ENCODE measurements at places on chromosomes 4 and X.

DNA sequence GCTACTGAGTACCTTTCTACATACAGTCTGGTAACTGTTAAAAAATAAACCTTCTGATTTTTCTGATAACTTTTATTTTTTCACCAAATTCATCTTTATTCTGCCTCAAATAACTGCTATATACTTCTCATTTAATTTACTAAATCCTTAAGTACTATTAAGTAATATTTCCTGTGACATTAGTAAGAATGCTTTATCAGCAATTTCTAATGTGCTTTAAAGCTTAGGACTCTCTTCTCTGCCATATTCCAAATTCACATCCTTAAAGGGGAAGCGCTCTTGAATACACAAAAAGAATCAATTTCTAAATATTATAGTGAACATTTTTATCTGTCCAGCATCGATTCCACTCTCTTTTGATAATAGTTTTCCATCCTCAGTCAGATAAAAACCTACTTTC lies 81.1 kb downstream of the DCAF8L2 start:
- DNase-seq, result no peak

DNA sequence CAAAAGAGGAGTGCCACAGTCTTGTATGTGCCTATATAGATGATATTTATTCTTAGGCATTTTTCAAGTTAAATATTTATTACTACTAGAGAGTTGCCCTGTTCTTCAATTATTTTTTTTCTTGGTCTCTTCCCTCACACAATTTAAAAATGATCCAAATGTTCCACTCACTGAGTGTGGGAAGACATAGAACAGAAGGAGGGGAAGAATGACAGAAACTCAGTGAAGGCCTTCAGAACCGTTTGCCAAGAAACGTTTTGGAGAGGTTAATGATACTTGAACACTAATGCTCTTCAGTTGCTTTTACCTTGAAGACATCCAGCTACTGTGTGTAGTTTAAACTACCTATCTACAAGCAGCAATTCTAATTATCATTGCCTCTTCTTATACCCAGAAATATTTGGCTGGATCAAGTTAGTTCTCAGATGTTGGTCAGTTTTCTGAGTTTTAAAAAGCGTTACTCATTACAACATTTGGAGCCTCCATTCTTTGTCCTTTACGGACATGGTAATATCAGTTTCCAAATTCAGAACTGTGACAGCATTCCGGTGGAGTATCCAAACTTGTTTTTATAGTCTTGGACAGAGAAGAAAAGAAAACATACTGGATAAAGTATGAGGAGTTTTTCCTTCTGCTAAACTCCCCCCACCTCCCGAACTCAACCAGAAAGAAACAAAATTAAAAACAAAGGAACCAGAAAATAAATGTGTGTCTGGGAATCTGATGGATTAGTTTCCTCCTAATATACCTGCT lies 389.7 kb downstream of the SPRY1 start:
- DNase-seq, result no peak

- no peak for DNase-seq
Measured at GRCh38 chr4:84502333-84502954, 3.4 kb upstream of the NKX6-1 start.

- no peak for DNase-seq
Measured at GRCh38 chrX:16931371-16931770, 15.1 kb upstream of the REPS2 start.

DNA sequence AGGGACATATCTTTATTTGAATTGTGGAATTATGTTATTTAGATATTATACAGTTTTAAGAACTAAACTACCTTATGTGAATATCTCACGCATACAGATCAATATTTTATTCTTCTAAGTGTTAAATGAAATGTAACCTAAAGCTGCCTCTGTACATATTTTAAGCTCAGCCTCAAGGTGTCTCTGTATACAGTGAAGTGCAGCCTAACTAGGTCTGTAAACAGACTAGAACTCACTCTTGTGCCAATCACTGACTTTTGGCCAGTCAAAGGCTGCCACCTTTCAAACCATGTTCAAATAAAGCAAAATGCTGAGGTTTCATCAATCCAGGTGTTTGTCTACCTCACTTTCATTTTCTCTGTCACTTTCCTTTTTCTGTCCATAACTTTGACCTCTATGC lies 1074.5 kb upstream of the PRKX start:
- DNase-seq, result no peak

DNA sequence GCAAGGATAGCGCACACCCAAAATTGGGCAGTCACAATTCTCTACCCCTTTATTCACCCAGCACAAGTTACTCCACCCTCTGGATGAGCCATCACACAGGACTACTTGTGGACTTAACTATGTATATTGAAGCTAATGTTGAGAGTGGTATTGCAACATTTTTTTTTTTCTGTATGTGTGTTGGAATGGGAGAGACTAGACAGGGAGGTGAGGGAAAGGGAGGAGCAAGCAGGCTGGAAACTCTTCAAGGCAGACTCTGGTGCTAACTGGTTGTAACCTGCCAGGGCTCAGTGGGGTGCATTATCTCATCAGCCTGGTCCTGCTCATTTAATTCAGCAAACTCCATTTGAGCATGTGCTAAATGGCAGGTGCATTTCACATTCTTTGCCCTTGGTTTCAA lies 18.4 kb upstream of the CWH43 start:
- no peak for DNase-seq

DNA sequence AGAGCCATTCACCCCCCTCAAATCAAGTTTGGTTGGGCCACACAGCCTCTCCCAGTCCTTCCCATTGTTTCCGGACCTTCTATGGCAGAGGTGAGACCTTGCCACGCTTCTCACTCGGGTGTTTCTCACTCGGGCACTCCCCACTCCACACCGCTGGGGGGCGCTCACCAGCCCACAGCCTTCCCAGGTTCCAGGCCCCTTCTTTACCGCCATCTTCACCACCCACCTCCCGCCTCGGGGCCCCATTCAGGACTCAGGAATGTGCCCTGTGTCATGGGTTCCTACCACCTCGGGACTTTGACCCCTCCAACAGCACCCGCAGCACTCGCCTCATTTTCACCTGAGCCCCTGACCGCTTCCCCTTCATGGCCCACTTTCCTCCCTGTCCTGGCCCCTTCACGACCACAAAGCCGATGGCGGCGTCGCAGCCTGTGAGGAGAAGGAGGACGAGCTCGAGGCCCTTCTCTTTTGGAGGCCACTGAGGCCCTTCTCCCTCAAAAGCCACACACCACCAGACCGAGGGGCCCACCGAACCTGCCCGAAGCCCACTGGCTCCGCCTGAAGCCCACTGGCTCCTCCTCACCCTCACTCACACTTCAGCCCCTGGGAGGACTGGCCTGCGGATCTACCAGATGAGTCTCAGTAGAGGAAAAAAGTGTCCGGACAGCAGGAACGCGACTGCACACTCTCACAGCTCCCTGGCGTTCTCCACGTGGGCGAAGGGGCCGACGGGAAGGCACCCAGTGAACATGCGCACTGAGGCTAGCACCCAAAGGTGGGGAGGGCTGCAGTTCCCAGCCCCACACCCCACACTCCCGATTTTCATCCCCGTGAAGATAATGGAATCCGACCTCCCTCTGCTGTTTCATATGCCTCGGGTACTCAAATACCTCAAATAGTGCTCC lies at the start of gene PAGE1:
Gene PAGE1, minus strand, starts transcription at position 709 of the 905 bp plus-strand sequence. CDS start 1,214 bp downstream, outside the sequence.
- no peak for DNase-seq

DNA sequence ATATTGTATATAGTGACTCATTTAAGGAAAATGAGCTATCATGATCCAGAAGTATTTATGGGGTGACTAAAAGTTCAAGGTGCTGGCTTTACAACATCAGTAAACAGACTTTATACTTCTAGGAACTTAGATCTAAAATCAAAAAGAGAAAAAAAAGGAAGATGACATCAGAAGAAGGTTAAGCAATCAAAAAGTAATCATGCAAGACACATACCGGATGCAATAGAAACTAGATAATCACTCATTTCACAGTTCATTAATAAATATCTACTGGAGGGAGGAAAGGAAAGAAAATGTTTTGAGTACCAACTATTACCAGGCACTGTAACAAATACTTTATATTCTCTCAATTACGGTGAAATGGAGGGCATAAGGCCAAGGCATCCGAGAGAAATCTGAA lies 276.4 kb downstream of the SPRY1 start:
- DNase-seq, result no peak

GRCh38 chrX:130028196-130028595 lies 45.8 kb downstream of the BCORL1 start:
- no peak for DNase-seq

- DNase-seq, result no peak
Measured at GRCh38 chr4:83065266-83065665, 30.3 kb downstream of the COPS4 start.

- no peak for DNase-seq
Measured at GRCh38 chr4:54254915-54255246, 25.8 kb downstream of the PDGFRA start.

- DNase-seq, result no peak
Measured at GRCh38 chrX:68574240-68574639, 73.2 kb upstream of the STARD8 start.

GRCh38 chr4:59987289-59987688 lies 1212.8 kb upstream of the ADGRL3 start:
- no peak for DNase-seq

DNA sequence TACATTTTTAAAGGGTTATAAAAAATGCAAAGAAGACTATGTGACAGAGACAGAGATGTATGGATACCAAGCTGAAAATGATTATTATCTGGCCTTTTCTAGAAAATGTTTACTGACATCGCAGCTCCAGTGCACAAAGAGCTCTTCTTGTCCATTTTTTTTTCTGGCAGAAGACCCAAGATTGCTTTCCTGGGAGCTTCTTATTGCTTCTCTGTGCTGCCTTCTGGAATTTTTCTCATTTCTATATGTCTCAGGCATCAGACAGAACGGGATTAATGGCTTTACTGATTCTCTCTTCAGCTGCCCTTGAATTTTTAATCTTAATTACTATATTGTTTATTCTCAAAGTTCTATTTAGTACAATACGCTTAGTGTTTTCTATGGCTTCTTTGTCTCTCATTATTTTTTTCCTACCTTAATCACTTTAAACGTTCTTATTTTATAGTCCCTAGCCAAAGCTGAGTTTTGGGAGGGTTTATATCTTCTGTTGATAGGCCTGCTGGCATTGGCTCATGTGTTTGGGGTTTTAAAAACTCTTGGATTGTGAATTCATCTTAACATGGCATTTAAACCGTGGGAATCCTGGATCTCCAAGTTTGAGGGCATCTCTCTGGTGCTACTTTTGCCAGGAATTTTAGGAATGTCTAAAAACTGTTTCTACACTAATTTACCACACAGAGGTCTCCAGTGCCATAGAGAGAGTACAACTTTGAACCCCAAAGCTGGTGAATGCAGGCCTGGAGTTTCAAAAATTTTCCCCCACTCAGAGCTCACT lies 138.9 kb upstream of the LNX1 start:
- DNase-seq, result no peak

DNA sequence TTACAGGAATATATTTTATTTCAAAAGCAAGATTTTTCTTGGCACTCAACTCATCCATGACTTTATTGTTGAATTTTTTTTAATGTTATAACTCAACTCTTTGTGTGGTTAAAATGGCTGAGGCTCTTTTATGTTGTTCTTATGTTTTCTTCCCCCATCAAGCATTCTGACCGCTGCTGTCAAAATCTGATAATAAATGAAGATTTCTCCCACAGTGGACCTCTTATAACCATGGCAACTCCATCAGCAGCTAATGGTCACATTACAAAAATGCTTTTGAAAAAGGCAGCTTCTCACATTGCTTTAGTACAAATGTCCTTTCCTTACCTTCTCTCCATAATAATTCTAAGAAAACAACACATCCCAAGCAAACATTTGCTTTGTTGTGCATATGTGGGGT lies 96.0 kb upstream of the ATOH1 start:
- no peak for DNase-seq

- no peak for DNase-seq
Measured at GRCh38 chrX:54048412-54048811, 4.1 kb upstream of the PHF8 start.

DNA sequence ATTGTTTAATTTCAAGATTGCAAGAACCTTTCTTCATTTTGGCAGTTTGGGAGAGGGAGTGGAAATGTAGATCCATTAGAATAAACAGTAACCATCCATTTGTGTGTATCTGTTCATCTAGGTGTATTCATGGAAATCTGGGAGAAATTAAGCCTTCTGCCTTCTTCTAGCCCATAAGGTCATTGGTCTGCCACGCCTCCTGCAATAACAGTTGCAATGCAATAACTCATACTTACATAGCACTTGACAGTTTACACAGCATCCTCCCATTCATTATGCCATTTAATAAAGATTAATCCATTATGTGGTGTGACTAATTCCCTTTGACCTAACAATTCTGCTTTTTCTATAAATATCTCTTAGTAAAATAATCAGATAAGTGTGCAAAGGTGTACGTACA lies 42.6 kb downstream of the SHROOM4 start:
- DNase-seq, result no peak

DNA sequence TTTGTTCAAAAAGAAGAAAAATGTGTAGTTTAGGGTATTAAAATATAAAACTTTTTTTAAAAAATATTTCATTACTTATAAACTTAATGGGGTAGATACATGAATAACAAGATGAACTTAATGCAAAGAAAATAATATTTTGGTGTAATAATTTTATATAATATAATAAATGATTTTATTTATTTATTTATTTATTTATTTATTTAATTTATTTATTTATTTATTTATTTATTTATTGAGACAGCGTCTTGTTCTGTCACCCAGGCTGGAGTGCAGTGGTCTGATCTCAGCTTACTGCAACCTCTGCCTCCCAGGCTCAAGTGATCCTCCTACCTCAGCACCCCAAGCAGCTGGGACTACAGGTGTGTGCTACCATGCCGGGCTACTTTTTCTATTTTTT lies 20.8 kb upstream of the TEX13C start:
- DNase-seq, result no peak

DNA sequence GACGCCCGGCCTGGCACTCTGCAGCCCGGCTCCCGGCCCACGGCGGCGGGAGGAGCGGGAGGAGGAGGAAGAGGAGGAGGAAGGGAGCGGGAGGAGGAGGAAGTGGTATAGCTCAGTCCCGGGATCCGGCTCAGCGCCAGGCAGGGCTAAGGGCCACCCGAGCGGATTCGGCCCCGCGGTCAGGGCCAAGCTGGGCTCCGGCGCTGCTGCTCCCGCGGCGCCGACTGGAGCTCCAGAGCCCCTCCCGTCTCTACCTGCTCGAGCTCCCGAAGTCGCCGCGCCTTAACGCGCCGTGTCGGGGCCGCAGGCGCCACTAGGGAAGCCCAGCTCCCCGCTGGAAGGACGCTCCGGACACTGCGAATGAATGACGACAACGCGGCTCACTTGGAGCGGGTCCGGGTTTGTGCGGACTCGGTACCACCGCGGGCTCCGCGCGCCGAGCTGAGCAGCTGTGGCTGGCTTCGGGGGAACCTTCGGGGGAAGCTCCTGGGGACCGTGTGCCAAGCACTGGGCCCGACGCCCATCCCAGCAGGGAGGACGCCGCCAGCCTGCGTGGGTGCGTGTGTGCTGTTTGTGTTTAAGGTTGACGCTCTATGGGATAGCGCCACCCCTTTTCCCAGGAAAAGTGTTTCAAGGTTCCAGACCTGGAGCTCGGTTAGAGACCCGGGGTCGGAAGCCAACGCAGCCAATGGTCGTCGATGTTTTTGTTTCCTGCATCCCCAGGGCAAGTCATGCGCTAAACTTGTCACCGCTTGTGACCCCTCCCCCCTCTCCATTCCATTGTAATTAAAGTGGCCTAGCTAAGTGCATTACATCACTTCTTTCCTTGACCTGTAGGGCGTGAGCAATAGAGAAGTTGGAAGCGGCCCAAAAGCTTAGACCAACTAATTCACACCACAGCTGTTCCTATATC lies at the start of gene TBC1D9:
Gene TBC1D9, minus strand, starts transcription at position 67 of the 913 bp plus-strand sequence. CDS start 340 bp downstream, outside the sequence.
- no peak for DNase-seq
